ENCODE measurements at places on chromosomes 16 and 17.

DNA sequence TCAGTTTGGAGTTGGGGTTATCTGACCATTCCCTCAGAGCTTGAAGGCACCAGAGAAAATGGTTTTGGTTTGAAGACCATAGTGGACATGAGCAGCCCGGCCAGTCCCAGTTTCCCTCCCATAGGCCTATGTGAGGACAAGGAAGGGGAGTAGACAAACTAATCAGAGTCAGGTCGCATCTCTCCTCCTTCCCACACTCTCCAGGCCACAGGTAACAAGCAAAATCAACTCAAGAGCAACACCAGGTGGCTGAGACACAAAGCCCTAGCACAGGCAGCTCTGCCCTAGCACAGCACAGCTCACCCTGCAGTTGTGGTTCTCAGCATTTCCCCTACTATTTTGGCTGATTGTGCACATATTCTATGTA, 7.2 kb downstream of the SUPT4H1 start:
- DNase-seq = peak; percentile 85

- DNase-seq = no peak
Observed at GRCh38 chr16:29231244-29231643, 175.3 kb downstream of the NPIPB11 start.

DNA sequence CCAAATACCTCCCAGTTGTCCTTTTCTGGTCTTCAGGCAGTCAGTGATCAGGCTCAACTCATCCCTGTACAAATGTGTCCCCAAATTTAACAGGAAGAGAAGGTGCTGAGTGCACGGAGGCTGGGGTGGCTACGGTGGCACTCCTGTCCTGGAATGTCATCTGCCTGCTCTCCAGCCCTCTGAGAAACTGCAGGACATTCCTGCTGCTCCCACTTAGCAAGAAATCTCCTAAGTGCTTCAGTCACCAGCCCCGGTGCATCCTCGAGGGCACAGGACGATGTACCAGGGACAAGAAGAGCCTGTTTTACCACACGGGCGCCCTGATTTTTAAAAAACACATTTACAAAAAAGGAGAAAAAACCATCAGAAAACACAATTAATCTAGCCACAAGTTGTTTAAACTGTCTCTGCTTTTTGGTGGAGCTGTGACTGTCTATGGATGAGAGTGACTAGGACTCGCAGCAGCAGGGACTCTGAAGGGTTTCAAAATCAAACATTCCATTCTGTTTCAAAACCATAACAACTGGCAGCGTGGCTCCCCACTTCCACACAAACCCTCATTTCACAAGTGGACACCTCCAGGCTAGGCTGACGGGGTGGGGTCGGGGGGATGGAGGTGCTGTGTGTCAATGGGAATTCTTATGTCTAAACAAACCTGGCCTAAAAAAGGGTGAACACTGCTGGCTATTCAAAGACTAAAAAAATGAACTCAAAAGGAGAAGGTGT, 65.3 kb upstream of the CNEP1R1 start:
- DNase-seq = no peak

DNA sequence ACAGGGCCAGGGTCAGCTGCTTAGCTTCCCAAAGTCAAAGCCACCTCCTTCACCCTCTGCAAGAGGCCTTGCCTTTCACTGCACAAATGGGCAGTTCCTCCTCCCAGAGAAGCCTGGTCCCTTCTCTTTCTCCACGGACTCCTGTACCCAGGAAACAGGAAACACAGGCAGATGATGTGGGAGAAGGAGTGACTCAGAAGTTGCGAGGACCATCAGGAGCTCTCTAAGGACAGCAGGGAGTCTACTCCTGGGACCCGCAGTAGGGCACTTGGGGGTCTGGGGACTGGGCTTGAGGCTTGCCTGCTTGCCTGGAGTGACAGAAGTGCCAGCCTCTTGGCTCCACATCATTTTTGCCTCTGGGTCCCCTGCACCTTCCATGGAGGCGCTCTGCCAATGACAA, 47.4 kb upstream of the KSR1 start:
- no peak for DNase-seq

GRCh38 chr17:78416791-78417530, 38.5 kb downstream of the PGS1 start:
- no peak for DNase-seq

- no peak for DNase-seq
Observed at GRCh38 chr16:50419116-50419515, 50.3 kb upstream of the BRD7 start.

DNA sequence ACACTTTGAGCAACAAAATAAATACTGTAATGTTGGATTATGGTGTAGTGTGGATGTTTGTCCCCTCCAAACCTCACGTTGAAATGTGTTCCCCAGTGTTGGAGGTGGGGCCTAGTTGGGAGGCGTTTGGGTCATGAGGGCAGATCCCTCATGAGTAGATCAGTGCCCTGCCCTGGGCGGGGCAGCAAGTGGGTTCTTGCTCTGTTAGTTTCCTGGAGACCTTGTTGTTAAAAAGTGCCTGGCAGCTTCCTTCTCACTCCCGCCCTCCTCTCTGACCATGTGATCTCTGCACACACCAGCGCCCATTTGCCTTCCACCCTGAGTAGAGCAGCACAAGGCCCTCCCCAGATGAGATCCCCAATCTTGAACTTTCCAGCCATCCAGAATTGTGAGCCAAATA, 67.7 kb downstream of the MPRIP start:
- DNase-seq = peak; percentile 63

- no peak for DNase-seq
Observed at GRCh38 chr16:85838381-85838780, 38.9 kb downstream of the COX4I1 start.

DNA sequence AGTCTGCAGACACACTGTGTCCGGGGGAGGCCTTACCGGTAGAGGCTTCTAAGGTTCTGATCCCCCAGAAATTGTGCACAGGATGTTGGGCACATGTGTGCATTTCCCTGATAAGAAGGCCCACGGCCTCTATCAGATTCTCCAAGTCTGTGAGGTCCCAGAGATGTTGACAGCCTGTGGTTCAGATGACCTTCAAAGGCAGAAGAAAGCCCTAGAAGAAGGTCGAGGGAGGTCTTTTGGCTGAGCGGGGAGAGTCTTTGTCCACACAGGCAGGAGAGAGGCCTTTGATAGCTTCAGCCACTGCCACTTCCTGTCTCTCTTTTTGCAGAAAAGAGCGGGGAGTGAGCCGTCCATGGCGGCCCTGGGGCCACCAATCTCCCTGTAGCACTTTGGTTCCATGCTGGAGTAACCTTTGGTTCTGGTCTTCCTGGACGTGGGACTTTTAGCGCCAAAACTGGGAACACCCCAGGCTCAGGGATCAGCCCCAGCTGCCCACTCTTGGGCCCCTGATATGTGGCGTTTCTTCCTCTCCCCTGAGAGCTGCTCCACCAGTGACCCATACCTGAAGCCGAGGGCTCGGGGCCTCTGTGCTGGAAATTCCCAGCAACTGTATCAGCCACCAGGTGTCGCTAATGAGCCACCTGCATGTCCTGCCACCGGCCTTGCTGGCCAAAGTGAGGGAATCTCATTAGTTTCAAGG, 28.1 kb upstream of the LGALS9 start:
- peak; percentile 64 for DNase-seq

GRCh38 chr17:6231886-6232731, 161.9 kb downstream of the WSCD1 start:
- no peak for DNase-seq

- no peak for DNase-seq
Observed at GRCh38 chr17:50561746-50562141, 1.2 kb downstream of the CACNA1G start.

GRCh38 chr16:3467921-3468320, 24.4 kb downstream of the NAA60 start:
- no peak for DNase-seq

- DNase-seq = no peak
Observed at GRCh38 chr17:39867880-39868553, at the start of gene ZPBP2. Gene ZPBP2, plus strand, starts transcription at chr17:39868202. Its CDS starts 153 bp downstream, at chr17:39868355.

DNA sequence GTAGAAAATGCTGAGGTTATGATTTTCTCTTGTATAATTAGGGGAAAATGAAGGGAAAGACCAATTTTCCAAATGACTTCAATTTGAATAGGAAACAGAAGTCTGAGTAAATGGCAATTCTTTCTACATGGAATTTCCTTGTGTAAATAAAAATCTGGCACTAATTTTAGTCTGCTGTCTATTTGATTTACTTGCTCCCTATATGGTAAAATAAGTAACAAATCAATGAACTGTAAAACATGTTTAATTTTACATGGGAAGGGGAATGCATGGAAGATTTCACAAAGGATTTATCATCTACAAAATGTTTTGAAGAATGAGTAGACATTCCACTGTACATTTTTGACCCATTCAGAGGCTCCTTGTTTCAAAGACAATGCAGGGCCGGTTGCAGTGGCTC, 811.6 kb upstream of the GOT2 start:
- DNase-seq = no peak

- DNase-seq = peak; percentile 34
Observed at GRCh38 chr17:35160354-35161201, 13.0 kb downstream of the UNC45B start.

All from CD4-positive, alpha-beta T cell treated with Interleukin-1 beta for 1 hour (primary cell).